ENCODE measurements at places on chromosomes 6 and 20. TPM values are rescaled to one million over a fixed set of nuclear protein-coding genes. Genes with fewer than 3 reads are reported as not detected.

- peak; percentile 40 for DNase-seq
These were observed 683.7 kb upstream of the ID4 start for GRCh38 chr6:19153270-19153980.

- no peak for DNase-seq
These were observed 57.2 kb upstream of the F13A1 start for GRCh38 chr6:6377621-6378020.

- DNase-seq: no peak
These were observed 147.0 kb downstream of the SLC35F1 start for GRCh38 chr6:118054082-118054481.

DNA sequence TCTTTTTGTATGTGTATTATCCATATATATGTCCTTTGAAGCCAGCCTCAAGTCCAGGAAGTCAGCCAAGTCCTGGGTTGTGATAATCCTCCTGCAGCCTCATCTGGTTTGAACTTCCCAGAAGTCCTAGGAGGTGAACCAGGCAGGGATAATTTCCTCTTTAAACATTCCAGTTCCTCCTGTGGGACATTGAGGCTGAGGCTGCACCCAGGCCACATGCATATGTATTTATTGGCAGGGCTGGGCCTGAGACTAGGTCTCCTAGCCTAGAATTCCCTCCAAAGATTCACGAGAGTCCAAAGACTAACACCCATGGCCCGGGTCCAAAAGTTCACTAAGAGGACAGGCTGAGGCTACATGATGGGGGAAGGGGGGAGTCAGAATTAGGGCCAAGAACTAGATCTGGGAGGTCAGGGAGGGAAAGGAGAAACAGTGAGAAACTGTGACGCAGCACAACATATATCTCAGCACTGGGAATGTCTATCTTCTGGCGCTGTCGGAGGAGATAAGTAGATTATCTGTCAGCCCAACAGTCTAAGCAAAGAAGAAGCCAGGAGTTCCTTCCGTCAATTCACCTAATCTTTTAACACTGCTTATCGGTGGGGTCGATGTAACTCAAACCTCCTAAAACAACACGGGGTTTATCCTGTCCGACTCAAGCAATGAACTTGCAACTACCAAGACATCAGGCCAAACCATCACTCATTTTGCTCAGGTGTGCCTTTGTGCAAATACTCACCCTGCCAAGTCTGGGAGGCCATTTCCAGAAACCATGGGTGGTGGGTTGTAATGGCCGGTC lies 43.3 kb downstream of the SNX5 start:
- DNase-seq: peak; percentile 73

DNA sequence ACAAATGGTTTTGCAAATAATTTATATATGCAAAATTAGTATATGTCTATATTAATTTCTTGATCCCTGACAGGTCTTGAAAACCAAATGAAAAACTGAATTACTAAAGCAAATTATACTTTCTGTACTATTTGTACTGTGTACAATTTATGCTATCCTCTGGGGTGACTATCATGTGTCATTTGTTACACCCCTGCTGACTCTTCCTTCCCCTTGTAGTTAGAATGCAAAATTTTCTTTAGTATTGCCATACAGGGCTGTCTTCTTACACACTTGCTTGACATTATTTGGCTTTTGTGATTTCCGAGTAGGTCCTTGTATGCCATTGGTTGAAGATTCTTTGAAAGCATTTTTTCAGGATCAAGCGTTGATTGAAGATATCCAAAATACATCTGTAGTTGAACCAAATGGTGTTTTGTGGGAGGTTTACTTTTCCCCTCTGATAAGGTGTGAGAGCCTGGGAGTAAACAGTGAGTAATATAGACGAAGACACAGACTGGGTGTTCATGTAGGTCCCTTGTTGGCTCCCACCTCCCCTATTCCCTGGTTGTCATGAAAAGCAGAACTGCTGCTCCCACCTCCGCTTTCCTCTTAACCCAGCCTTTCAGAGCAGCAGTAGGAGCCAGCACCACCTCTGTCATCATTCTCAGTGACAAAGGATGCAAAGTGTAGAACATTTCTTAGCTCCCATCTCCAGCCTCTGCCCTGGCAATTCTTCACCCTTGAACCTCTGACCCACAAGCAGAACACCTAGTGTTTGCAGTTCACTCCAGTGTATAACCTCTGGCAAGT lies 29.0 kb downstream of the NCOA7 start:
- DNase-seq: no peak

GRCh38 chr6:6795393-6795792 lies 206.9 kb downstream of the LY86 start:
- no peak for DNase-seq

- no peak for DNase-seq
These were observed 32.7 kb upstream of the KATNA1 start for GRCh38 chr6:149681209-149681608.

- no peak for DNase-seq
These were observed 39.7 kb upstream of the CARMIL1 start for GRCh38 chr6:25239498-25239897.

- DNase-seq: no peak
These were observed 38.8 kb upstream of the FOXA2 start for GRCh38 chr20:22623211-22623610.

- no peak for DNase-seq
These were observed 292.5 kb downstream of the PRKN start for GRCh38 chr6:162435071-162435470.

FARS2 gene
- 23.2 TPM for total RNA-seq

CDSN gene
- total RNA-seq: not detected

DEFB124 gene
- not detected for total RNA-seq

BPIFB1 gene
- not detected for total RNA-seq

ULBP1 gene
- 1.6 TPM for total RNA-seq

GSTA2 gene
- not detected for total RNA-seq

ZNF335 gene
- total RNA-seq: 19.6 TPM
